Mesendoderm (in vitro differentiated cells): ENCODE measurements at places on chromosomes 4 and X.

DNA sequence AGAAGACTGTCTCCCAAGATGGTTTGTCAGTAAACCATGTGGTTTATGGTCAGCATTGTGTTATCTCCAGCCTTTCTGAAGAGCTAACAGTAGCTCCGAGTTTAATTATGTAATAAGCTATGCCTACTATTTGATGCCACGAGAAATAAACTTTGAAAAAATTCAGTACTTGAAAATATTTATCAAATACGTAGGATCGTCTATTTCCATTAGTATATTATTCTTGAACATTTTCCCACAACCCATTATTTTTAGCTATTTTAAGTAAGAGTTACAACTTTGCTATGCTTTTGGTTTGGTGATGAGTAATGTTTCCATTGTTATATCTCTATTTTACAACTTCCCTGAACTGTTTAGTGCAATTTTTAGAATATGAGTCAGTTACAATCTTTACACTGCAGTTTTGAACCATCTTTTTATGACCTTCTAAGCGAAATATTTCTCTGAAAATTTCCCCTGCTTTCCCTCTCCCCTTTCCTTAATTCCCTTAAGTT is 44.5 kb upstream of the TRIM2 start:
- no peak for DNase-seq
- H3K27me3 ChIP-seq, result no peaks in the 10 kb centered on the region
- no peak overlapping the region for H3K27ac ChIP-seq
- H3K4me3 ChIP-seq, result no peak overlapping the region

GRCh38 chrX:98299785-98300184 is 1416.1 kb downstream of the RPA4 start:
- no peak overlapping the region for H3K4me3 ChIP-seq
- DNase-seq, result no peak
- H3K27me3 ChIP-seq, result no peaks in the 10 kb centered on the region
- no peaks in the 10 kb centered on the region for H3K36me3 ChIP-seq

GRCh38 chr4:15811703-15812337 is 33.7 kb downstream of the CD38 start:
- peak; percentile 65 for DNase-seq
- H3K27me3 ChIP-seq, result no peaks in the 10 kb centered on the region
- H3K36me3 ChIP-seq, result no peaks in the 10 kb centered on the region
- H3K4me3 ChIP-seq, result no peak overlapping the region
- no peaks in the 10 kb centered on the region for H3K4me1 ChIP-seq

DNA sequence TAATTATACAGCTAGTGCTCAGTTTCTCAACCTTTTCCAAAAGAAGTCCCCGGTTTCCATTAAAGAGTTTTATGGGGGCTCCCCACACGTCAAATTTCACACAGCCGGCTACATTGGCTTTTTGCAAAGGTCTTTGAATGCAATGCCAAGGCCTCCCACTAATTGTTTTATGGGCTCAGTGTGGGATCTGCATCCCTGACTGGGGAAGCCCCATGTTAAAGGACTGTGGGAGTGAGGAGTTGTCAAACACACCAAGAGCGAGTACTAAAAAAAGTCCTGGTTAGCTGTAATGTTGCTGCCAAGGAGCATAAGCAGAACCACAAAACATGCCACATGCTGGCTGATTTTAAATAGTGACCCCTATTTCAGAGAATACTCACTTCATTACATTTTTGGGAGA is 162.6 kb downstream of the BMPR1B start:
- H3K36me3 ChIP-seq, result no peaks in the 10 kb centered on the region
- H3K27me3 ChIP-seq, result no peaks in the 10 kb centered on the region
- H3K4me3 ChIP-seq, result no peak overlapping the region
- no peak overlapping the region for H3K27ac ChIP-seq
- no peak for DNase-seq

DNA sequence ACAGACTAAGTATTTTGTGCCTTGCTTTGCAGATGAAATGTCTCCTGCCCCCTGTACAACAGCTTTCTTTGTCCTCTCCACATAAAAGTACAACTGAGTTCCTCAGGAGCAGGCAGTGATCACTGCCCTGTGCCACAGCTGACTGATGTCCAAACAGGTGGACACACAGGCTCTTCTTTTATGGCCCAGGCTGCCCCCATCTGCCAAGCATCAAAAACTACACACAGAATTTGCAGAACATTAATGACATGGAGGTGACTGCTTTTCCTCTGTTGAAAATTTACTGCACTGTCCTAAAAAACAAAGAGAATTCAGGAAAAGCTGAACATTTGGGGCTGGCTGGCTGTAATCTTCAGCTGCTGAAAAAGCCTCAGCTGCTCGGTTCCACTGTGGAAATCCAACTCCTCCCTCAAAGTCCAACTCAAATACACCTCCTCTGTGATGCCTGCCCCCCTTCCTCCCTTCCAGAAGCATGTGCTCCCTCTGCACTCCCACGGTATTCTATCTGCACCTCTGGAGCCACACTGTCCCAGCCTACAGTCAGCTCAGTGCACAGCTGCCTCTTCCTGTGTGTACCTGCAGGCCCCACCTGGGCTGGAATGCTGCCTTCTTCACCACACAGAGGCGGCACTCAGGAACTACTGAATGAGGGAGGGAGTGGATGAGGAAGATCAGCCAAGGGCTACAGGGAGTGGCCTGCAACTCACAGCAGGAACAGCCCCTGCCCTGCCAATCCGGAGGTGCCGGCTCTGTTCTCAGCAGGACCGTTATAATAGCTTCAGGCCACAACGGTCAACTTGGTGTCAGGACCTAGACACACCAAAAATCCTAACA is 10.3 kb downstream of the AFAP1 start:
- peak overlapping the region; percentile 8 for H3K27ac ChIP-seq
- DNase-seq, result peak; percentile 85
- H3K4me3 ChIP-seq, result no peak overlapping the region
- no peaks in the 10 kb centered on the region for H3K27me3 ChIP-seq
- peaks cover 2% of the 10 kb centered on the region for H3K36me3 ChIP-seq
- H3K4me1 ChIP-seq, result peaks cover 10% of the 10 kb centered on the region

- H3K36me3 ChIP-seq, result no peaks in the 10 kb centered on the region
- no peaks in the 10 kb centered on the region for H3K27me3 ChIP-seq
- no peak for DNase-seq
- no peak overlapping the region for H3K4me3 ChIP-seq
Measured at GRCh38 chr4:120672076-120672475, 250.4 kb downstream of the PRDM5 start.

GRCh38 chr4:185235843-185236503 is 26.6 kb downstream of the SNX25 start:
- no peak overlapping the region for H3K27ac ChIP-seq
- H3K4me3 ChIP-seq, result no peak overlapping the region
- H3K27me3 ChIP-seq, result no peaks in the 10 kb centered on the region
- H3K4me1 ChIP-seq, result no peaks in the 10 kb centered on the region
- no peaks in the 10 kb centered on the region for H3K36me3 ChIP-seq

DNA sequence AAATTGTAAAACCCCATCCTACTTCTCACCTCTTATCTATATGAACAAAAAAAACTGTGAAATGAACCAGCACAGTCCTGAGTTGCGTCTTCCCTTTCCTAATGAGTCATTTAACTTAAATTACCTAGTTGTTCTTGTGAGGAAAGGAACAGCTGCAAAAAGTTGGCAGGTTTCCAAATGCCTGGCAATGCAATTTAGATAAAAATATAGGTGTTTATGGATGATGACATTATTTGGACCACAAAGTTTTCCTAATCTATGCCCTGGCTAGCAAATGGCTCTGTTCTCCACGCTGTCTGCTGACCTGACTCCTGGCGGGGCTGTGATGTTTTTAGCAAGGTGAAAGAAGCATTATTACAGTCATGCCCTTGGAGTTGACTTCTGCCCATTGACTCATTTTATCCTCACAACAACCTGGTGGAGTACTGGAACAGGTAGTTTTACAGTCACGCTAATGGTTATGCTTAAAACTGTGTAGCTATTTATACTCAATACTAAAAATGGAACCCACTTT is 29.8 kb upstream of the RELL1 start:
- no peak overlapping the region for H3K4me3 ChIP-seq
- H3K36me3 ChIP-seq, result no peaks in the 10 kb centered on the region
- no peak overlapping the region for H3K27ac ChIP-seq
- H3K4me1 ChIP-seq, result no peaks in the 10 kb centered on the region
- H3K27me3 ChIP-seq, result no peaks in the 10 kb centered on the region

DNA sequence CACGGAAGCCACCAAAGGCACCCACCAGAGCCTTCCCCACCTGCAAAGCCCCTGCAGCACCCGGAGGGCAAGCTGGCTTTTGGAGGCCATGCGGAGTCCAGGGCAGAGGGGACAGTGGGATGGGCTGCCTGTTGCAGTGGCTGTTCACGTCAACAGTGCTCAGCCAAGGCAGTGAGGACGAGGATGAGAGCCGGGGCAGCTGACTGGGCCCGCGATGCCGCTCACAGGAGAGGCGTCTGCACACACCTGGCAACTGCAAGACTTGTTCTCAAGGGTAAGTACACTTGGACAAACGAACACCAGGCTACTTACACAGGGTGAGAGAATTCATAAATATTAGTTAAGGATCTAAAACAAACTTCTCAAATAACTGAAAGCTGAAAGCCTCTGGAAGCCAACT is 19.6 kb downstream of the FGFR3 start:
- DNase-seq, result no peak
- no peaks in the 10 kb centered on the region for H3K27me3 ChIP-seq
- peaks cover 9% of the 10 kb centered on the region for H3K36me3 ChIP-seq
- H3K27ac ChIP-seq, result no peak overlapping the region
- H3K4me3 ChIP-seq, result no peak overlapping the region

DNA sequence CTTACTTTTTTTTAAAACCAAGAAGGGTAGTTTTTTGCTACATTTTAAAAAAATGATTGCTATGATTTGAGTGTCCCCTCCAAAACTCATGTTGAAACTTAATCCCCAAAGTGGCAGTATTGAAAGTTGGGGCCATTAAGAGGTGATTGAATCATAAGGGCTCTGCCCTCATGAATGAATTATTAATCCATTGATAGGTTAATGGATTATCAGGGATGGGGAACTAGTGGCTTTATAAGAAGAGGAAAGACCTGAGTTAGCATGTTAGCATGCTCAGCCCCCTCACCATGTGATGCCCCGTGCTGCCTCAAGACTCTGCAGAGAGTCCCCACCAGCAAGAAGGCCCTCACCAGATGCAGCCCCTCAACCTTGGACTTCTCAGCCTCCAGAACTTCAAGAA is 31.0 kb downstream of the SMIM43 start:
- no peaks in the 10 kb centered on the region for H3K36me3 ChIP-seq
- DNase-seq, result no peak
- H3K4me1 ChIP-seq, result no peaks in the 10 kb centered on the region
- no peak overlapping the region for H3K27ac ChIP-seq
- H3K4me3 ChIP-seq, result no peak overlapping the region

DNA sequence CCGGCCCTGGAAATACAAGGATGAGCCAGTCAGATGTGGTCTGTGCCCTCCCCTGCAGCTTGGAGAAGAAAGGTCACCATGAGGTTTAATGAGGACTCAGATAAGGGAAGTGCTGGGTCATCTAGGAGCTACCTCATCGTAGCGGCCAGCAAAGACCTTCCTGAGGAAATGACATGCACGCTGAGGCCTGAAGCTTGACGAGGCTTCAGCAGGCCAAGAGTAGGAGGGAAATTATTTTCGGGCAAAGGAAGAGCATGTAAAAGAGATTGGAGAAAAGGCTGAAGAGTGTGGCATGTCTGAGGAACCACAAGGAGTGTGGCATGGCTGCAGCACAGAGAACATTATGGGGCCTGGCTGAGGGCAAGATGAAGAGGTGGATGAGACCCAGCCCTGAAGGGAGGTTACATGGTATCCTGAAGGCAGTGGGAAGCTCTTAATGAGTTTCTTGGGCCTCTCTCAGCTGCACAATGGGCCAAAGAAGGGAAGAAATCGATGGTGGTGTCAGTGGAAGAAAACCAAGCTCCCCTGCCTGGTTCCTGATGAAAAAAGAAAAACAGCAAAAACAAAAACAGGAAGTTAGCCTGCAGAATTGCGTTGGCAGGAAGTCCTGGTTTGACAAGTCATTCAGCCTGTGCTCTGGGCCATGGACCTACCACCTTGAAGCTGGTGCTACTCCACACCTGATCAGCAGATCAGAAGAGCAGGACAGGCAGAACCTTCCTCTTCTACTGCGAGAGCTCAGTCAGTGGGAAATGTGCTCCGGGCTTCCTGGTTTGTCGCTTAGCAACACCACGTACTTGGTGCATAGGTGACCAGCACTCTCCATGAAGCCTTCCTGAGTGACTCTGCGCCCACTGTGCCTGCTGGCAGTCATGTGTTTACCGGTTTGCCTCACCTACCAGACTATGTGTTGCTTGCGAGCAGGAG is 134.5 kb upstream of the KLF3 start:
- peak; percentile 15 for DNase-seq
- H3K4me1 ChIP-seq, result no peaks in the 10 kb centered on the region
- H3K27me3 ChIP-seq, result no peaks in the 10 kb centered on the region

GRCh38 chrX:153662266-153662665 is 11.3 kb downstream of the PNCK start:
- DNase-seq, result peak; percentile 64
- H3K4me1 ChIP-seq, result no peaks in the 10 kb centered on the region
- no peak overlapping the region for H3K4me3 ChIP-seq
- no peaks in the 10 kb centered on the region for H3K36me3 ChIP-seq
- no peaks in the 10 kb centered on the region for H3K27me3 ChIP-seq
